Retina (tissue), 1 donor: ENCODE measurements at places on chromosomes 4 and X.

GRCh38 chrX:129230168-129230567, 293.1 kb downstream of the SMARCA1 start:
- DNase-seq, result no peak

GRCh38 chr4:33184657-33185290, 2464.6 kb downstream of the PCDH7 start:
- DNase-seq, result no peak

DNA sequence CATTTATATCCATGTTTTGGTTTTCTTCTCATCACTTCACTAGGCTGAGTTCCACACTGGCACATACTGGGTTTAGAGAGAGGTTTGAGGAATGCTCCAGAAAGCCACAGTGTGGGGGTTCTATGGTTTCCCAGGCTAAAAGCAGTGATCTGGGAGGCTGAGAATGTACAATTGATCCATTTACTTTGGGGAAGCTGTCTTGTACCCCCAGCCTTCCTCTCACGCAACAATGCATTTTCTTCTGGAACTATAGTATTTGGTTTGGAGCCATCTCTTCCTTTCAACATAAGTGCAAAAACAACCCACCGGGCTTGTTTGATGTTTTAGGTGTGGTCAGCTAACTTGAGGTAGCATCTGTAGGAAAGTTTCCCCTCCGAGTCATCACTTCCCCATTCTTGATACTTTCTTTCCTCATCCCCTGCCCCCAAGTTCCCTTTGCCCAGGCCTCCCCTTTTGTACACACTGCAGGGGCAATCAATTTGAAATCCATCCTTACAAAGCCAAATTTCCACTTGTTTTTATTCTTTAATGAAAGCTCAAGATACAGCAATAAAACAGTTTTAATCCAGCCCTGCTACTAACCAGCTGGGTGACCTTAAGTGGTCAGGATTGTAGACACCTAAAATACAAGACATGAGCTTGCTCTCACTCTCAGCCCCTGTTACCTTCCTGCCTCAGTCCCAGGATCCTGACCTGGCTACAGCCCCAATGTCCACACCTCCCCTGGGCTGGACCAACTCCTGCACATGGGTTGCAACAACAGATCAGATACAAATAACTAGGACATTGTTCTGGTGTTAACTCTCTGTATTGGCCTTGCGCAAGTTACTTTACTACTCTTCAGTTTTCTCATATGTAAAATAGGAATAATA, 109.2 kb downstream of the FHDC1 start:
- DNase-seq, result no peak

DNA sequence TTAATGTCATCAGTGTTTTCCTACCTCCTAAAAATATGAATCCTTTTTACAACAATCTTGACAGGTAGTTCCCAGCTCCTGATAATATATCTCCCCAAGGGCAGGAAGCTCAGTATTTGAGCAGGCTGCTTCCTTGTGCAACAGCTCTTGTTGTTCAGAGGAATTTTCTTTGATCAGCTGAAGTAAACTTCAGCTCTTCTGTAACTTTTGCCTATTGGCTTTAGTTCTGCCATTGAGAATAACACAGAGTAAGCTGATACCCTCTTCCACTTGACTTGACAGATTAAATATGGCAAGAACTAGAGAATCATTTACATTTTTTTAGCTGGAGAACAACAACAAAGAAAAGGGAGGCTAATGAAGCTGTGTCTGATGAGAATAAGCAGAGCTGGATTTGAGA, 75.2 kb downstream of the LUZP4 start:
- no peak for DNase-seq

DNA sequence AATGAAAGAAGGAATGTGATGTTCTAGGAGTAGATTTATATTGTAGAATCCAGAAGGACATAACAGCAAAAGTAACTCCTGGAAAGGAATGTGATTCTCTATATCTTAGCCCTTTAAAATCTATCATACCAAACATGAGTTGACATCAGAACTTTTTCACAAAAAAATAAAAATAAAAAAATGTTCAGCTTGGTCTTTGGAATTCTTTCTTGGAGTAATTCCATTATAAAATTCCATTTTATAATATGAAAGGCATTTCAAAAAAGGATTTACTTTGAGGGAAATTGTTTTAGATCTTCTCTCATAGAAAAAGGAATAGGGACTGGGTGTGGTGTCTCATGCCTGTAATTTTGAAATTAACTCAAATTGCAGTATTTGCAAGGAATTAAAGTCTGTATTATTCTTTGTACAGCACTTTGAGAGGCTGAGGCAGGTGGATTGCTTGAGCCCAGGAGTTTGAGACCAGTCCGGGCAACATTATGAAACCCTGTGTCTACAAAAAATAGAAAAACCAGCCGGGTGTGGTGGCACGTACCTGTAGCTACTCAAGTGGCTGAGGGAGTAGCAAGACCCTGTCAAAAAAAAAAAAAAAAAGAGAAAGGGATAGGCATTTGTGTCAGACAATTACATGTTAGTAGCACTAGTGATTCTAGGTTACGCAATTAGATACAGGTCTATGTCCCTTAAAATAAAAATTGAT, 134.9 kb downstream of the SLC4A4 start:
- no peak for DNase-seq

DNA sequence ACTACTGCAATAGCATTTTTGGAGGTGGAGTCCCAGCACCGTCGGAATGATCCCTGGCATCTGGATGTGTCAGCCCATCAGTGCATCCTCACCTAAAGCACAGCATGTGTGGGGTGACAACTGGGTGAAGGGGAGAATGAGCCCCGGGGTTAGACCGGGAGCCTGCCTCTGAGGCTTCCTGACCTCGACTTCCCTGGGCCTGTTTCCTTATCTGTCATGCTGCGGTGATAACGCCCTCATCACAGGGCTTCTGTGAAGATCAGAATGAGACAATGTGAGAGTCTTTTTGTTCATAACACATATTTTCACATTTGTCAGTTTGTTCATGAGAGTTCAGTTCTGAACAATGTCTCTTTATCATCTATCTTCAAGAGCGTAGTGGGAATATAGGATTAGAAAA, 31.1 kb upstream of the PDLIM3 start:
- no peak for DNase-seq

DNA sequence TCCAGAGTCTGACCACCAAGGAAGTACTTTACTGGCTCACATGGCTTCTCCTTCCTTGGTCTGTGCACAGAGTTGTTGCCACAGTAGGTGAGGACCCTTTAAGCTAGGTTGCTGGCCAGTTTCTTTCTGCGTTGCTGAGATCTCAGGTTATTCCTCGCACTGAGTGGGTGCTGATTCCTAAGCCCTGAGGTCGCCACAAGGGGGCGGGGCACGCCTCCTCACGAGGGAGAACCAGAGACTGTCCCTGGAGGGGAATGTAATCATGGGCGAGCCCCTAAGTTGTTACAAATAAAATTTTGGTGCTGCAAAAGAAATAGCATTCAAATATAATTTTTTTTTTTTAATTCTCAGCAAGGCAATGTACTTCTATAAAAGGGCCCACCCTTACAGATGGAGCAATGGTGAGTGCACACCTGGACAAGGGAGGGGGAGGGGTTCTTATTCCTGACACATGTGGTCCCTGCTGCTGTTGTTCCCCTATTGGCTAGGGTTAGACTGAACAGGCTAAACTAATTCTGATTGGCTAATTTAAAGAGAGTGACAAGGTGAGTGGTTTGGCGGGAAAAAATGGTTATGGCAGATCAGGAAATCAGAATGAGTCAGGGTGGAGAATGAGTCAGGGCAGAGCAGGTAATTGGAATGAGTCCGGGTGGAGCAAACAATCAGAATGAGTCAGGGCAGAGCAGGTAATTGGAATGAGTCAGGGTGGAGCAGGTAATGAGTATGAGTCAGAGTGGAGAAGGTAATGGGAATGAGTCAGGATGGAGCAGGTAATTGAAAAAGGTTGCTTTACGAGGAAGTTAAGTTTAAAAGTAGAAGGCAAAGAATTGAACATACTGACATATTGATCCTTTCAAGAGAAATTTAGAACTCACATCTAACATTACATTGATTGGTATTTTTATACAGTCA, 107.5 kb downstream of the VSIG4 start:
- no peak for DNase-seq

- DNase-seq, result no peak
Measured at GRCh38 chr4:6414578-6414977, 57.8 kb downstream of the PPP2R2C start.

- DNase-seq, result no peak
Measured at GRCh38 chrX:129099207-129099606, 424.1 kb downstream of the SMARCA1 start.

GRCh38 chr4:26873391-26874026, 12.9 kb downstream of the STIM2 start:
- DNase-seq, result no peak

DNA sequence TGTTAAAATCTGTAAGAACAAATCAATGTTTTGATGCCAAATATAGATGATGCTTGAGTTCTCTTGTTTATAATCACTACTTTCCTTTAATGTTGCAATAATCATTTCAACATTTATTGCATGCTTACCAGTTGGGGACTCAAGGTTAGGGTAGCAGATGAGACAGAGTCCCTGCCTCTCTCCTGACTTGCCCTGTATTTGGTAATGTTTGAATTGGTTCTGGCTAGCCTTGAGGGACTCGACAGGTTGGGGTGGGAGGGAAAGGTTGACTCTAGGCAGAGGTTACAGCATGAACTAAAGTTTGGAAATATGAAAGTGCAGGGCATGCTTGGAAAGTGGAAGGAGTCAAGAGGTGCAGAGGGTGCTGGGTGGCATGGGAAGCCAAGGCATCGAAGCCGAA, 2.0 kb downstream of the SEC24B start:
- DNase-seq, result no peak

GRCh38 chr4:185040523-185040922, 22.2 kb downstream of the HELT start:
- DNase-seq, result no peak
